ENCODE measurements at places on chromosomes 7 and 10. TPM values are rescaled to one million over a fixed set of nuclear protein-coding genes. Genes with fewer than 3 reads are reported as not detected.

- DNase-seq: no peak
- H3K4me1 ChIP-seq: no peaks in the 10 kb centered on the region
- H3K27ac ChIP-seq: no peak overlapping the region
- no peaks in the 10 kb centered on the region for H3K36me3 ChIP-seq
These were observed 13.1 kb downstream of the WNT16 start for GRCh38 chr7:121341933-121342332.

DNA sequence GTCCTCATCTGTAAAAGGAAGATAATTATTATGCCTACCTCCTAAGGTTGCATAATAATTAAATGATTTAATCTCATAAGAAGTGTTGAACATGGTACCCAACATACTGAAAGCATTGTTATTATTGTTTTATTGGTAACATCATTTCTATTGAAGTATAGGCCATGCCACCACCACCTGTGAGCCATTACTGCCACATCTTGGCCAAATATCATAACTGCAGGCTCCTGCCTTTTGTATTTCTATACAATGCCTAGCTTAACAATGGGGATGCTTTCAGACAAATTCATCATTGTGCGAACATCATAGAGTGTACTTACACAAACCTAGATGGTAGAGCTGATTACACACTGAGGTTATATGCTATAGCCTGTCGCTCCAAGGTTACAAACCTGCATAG is 61.1 kb upstream of the NPSR1 start:
- H3K27me3 ChIP-seq: no peaks in the 10 kb centered on the region
- no peak for DNase-seq
- no peaks in the 10 kb centered on the region for H3K36me3 ChIP-seq

Gene PDK4
- total RNA-seq: 729 TPM

DNA sequence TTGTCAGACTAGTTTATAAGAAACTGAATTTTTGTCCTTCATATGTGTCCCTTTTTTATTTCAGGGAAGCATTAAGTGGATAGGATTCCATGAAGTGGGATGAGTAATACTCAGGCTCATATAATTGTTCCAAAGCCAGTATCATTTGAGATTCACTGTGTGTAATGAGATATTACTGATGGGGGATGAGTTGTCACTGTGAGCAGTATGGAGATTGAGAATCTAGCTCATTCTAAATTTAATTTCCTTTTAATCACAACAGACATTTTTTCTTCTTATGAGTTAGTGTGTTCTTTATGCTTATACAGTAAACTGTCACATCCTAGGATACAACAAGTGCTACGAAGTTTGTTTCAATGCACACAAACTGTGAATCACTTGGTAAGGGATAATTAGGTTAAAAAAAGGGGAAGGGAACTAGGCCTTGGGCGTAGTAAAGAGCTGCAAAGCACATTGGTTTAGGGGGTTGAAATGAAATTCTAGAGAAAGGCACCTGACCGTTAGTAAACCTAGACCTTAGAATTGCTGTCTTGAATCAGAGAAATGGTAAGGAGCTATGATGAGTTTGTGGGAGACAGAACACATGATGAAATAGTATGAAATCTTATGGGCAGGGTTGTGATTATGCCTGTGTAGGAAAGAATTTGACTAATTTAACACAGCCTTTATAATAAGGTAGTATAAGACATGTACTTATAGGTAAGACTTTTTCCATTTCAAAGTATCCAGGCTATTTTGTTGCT is 153.4 kb downstream of the MLLT10 start:
- no peaks in the 10 kb centered on the region for H3K4me1 ChIP-seq
- H3K4me3 ChIP-seq: no peak overlapping the region
- DNase-seq: no peak
- no peaks in the 10 kb centered on the region for H3K27me3 ChIP-seq

Gene ZNF804B
- not detected for total RNA-seq

DNA sequence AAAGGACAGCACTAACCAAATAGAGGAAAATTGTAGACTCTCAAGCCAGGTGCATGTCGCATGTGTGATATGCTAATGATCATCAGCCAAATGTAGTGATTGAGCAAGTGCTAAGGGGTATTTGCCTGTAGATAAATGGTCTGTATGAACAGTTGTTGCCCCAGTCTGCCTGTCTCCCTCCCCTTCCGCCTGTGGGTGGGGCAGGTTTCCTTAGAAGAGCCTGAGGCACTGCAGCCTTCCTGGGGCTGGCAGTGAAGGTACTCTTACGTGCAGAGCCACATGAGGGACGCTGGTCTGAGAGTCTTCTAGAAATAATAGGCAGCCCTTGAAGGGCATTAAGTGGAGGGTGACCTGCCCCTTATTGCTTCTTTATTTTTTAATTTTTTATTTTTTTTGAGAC is 152.1 kb downstream of the SNX10 start:
- no peak for DNase-seq
- no peaks in the 10 kb centered on the region for H3K4me1 ChIP-seq
- H3K27ac ChIP-seq: no peak overlapping the region
- H3K4me3 ChIP-seq: no peak overlapping the region

DNA sequence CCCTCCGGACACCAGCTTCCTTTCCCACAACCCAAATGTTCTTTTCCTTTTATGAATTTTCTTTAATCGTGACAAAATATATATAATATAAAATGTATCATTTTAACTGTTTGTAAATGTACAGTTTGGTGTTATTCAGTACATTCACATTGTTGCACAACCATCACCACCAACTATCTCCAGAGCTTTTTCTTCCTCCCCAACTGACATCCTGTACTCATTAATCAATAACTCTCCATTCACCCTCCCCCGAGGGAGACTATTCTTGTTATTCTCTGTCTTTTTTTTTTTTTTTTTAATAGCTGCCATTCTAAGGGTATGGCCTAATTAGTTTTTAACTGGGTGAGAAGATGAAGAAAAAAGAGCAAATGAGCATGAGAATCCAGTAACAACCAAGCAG is 30.6 kb upstream of the ITGB1 start:
- H3K27ac ChIP-seq: no peak overlapping the region
- no peak for DNase-seq
- H3K27me3 ChIP-seq: no peaks in the 10 kb centered on the region
